ENCODE measurements at places on chromosomes 3 and 15. TPM values are rescaled to one million over a fixed set of nuclear protein-coding genes. Genes with fewer than 3 reads are reported as not detected.

GOLGA6B gene
- total RNA-seq: not detected

KCNAB1 gene
- not detected for total RNA-seq

DNA sequence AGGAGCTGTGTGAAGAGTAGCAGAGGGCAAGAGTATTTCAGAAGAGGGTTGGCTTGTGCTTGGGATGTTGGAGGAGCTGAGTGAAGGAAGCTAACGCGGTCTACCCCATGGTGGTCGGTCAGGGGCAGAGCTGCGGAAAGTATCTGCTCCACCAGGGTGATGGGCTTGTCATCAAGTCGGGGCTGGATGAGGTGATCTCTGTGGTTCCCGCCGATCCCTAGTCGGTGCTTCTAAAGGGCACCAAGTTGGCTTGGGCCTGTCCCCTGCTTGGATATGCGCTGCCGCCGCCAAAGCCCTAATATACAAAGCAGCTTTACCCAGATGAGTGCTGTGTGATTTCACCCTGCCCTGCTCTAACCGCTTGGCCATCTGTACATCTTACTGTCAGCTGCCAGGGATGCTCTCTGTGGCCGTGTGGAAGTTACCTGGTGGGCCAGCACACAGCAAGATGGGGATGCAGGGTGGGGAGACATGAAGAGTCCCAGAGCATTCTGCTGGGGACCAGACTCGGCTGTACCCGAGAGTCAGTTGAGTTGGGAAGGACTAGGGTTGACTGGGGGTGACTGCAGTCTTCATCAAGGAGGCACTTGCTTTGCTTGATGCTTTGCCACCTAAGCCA lies 226.1 kb upstream of the BHLHE40 start:
- peaks cover 70% of the 10 kb centered on the region for H3K36me3 ChIP-seq
- H3K27me3 ChIP-seq: no peaks in the 10 kb centered on the region
- H3K4me1 ChIP-seq: peaks cover 49% of the 10 kb centered on the region
- H3K4me3 ChIP-seq: no peak overlapping the region
- H3K27ac ChIP-seq: peak overlapping the region; percentile 20
- DNase-seq: no peak

DNA sequence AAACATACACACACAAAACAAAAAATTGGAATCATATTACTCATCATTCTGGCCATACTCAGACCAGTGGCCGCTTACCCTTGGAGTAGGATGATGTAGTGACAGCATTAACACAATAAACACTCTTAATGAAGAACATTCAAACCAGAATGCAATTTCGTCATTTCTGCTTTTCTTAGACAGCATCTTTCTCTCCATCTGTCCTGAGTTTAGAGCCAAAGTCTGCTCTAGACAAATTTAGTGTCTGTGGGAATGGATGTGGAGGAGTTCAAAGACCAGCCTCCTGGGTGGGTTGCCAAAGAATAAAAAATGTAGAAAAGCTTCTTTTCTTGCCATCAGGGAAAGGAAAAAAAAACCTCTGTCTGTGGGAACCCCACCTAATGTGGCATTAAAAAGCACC lies 212.4 kb upstream of the POU1F1 start:
- H3K4me3 ChIP-seq: no peak overlapping the region
- no peaks in the 10 kb centered on the region for H3K36me3 ChIP-seq
- H3K4me1 ChIP-seq: no peaks in the 10 kb centered on the region
- H3K27ac ChIP-seq: no peak overlapping the region
- DNase-seq: no peak

- no peaks in the 10 kb centered on the region for H3K27me3 ChIP-seq
- H3K36me3 ChIP-seq: peaks cover 29% of the 10 kb centered on the region
- H3K4me3 ChIP-seq: peak overlapping the region; percentile 83
- peak overlapping the region; percentile 67 for H3K27ac ChIP-seq
Observed at GRCh38 chr3:69079269-69080159, 651 bp downstream of the UBA3 start.

GRCh38 chr15:70438776-70439175 lies 324.6 kb downstream of the UACA start:
- no peak for DNase-seq
- H3K4me3 ChIP-seq: no peak overlapping the region
- no peak overlapping the region for H3K27ac ChIP-seq
- H3K27me3 ChIP-seq: peaks cover 35% of the 10 kb centered on the region

DNA sequence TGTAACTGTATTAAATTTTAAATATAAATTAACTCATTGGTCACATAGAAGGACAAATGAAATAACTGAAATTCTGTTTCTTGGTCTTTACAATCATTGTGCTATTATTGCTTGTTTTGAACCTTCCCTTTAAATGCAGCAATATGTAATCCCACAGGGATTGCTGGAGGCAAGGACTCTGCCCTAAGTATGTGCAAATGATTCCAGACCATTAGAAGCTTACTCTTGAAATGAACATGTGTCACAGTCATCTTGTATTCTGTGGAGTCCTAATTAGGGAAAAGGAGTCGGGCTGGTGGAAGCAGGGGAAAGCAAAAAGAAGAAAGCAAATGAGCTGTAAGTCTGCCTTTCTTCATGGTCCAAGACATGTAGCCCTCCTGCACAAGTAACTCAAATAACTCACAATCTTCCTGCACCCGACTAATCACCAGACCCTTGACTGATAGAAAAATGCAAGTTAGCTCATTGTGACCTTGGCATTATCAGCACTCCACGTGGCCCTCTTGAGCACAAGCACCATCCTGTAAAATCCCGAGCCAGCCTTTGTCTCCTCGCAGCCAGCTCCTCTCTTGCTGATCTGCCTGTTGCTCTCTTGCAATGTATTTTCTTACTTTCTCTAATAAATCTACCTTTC lies 2.3 kb upstream of the TMPRSS7 start:
- no peaks in the 10 kb centered on the region for H3K36me3 ChIP-seq
- no peaks in the 10 kb centered on the region for H3K4me1 ChIP-seq
- no peak for DNase-seq
- peaks cover 12% of the 10 kb centered on the region for H3K27me3 ChIP-seq
- H3K27ac ChIP-seq: no peak overlapping the region

DNA sequence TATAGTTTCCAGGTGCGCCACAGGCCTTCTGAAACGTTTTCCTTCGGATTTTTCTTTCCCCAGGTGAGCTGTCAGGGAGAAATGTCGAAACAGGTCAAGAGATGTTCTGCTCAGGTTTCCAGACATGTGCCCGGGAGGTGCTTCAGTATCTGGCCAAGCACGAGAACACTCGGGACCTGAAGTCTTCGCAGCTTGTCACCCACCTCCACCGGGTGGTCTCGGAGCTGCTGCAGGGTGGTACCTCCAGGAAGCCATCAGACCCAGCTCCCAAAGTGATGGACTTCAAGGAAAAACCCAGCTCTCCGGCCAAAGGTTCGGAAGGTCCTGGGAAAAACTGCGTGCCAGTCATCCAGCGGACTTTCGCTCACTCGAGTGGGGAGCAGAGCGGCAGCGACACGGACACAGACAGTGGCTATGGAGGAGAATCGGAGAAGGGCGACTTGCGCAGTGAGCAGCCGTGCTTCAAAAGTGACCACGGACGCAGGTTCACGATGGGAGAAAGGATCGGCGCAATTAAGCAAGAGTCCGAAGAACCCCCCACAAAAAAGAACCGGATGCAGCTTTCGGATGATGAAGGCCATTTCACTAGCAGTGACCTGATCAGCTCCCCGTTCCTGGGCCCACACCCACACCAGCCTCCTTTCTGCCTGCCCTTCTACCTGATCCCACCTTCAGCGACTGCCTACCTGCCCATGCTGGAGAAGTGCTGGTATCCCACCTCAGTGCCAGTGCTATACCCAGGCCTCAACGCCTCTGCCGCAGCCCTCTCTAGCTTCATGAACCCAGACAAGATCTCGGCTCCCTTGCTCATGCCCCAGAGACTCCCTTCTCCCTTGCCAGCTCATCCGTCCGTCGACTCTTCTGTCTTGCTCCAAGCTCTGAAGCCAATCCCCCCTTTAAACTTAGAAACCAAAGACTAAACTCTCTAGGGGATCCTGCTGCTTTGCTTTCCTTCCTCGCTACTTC lies 3.8 kb downstream of the BHLHE40 start:
- H3K27me3 ChIP-seq: no peaks in the 10 kb centered on the region
- DNase-seq: no peak
- H3K4me3 ChIP-seq: peak overlapping the region; percentile 99
- peak overlapping the region; percentile 90 for H3K27ac ChIP-seq

GRCh38 chr3:187855131-187855530 lies 109.9 kb upstream of the BCL6 start:
- no peaks in the 10 kb centered on the region for H3K36me3 ChIP-seq
- H3K27ac ChIP-seq: no peak overlapping the region
- H3K4me1 ChIP-seq: peaks cover 3% of the 10 kb centered on the region
- no peak overlapping the region for H3K4me3 ChIP-seq

GRCh38 chr3:78004571-78004970 lies 964.7 kb downstream of the ROBO2 start:
- DNase-seq: no peak
- no peaks in the 10 kb centered on the region for H3K27me3 ChIP-seq
- H3K27ac ChIP-seq: no peak overlapping the region

DNA sequence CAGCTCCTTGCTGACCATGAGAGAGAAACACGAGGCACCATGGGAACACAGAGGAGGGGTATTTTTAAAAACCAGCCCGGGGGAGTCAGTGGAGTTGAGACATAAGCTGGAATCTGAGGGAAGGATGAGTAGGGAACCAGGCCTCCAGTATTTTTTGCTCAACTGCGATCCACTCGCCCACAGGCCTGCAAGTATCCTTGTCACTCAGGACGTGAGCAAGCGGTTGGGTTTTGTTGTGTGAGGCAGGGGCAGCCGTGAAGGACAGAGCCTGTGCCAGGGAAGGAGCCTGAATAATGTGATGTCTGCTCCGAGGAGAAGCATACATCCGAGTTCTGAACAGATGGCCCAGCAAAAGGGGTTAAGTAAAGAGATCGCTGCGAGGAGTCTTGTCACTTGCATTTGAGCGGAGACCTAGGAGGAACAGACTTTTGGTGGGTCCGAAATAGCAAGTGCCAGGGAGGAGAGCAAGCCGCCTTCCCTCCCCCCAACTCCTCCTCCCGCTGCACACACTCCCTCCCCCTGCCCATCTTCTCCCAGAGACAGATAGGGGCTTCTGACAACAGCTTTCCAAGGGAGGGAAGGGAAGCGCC lies 20.4 kb upstream of the NTRK3 start:
- no peaks in the 10 kb centered on the region for H3K4me1 ChIP-seq
- no peak for DNase-seq
- no peak overlapping the region for H3K27ac ChIP-seq
- peaks cover 15% of the 10 kb centered on the region for H3K27me3 ChIP-seq

DNA sequence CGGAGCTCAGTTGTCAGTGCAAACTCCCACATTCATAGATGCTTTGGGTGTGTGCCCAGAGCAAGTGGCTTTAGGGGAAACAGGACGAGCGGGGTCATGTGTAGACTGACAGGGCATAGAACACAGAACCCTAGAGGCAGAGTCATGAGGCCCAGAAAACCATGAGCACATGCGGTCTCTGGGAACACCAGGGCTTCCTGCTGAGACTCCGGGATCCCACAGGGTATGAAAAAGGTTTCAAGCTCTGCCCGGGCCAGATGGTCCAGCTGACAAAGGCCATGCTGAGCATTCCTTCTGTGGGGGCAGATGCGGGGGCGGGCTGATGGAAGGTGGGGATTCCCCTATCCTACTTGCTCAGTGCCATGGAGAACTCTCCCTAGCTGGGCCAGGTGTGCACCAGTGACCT lies 44.8 kb downstream of the ROPN1B start:
- H3K4me3 ChIP-seq: no peak overlapping the region
- no peak overlapping the region for H3K27ac ChIP-seq
- H3K27me3 ChIP-seq: no peaks in the 10 kb centered on the region
- no peak for DNase-seq
